Adrenal gland (tissue), 19 donors: ENCODE measurements at places on chromosomes 1 and 21.

DNA sequence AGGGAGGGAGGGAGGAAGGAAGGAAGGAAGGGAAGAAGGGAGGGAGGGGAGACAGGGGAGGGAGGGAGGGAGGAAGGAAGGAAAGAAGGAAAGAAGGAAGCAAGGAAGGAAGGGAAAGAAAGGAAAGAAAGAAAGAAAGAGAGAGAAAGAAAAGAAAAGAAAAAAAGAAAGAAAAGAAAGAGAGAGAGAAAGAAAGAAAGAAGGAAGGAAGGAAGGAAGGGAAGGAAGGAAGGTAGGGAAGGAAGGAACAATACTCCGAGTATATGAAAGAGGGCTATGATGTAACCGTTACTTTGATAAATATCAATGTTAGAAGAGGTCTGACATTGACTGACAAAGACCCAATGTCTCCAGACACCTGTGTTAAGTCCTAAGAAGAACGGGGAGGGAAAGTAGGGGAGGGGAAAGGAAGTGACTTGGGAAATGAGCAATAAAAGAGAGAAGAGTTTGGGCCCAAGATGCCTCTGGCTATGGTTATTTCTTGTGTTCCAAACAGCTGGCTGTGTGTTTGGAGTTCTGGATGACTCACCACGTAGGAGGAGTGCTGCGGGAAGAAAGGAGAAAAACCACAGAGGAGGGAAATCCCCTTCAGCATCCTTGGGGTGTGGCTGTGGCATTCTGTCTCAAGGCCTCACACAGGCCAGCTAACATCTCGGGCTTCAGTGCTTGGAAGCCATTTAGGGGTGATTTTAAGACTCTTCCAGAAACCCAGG lies 37.0 kb upstream of the RXRG start:
- peak; percentile 21 for DNase-seq

DNA sequence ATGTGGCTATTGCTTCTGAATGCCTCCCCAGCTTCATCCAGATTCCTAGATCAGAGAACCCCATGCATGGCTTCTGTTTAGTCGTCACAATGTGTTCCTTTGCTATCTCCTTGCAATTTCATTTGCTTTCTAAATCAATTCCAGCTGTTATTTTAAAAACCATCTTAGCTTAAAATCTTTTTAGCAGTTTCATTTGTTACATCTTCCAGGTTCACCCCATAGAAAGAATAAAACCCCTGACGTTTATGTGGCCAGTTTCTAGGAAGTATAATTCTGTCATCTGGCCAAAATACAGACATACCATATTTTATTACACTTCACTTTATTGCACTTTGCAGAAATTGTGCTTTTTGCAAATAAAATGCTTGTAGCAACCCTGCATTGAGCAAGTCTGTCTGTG lies 278.4 kb downstream of the PTPRC start:
- DNase-seq = no peak

- DNase-seq = peak; percentile 84
Measured at GRCh38 chr1:167899253-167899681, 14.7 kb downstream of the ADCY10 start.

- DNase-seq = no peak
Measured at GRCh38 chr1:229146647-229147046, 124.3 kb upstream of the RAB4A start.

GRCh38 chr21:37139902-37140301 lies 66.8 kb downstream of the TTC3 start:
- no peak for DNase-seq

DNA sequence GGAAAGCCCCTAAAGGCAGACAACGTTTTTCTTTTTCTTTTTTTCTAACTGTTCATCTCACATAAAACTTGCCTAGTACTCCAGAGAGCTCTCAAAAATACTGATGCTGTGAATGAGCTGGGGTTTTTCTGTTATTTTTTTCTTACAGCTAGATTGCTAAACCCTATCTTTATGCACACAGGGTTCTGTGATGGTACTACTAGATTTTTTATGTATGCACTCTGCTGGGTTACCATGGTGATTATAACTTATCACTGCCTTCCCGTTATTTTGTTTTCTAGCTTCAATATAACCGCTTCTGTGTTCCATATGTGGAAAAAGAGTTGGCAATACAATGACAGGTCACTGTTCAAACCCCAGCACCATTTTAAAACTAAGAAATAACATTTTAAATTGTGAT lies 43.7 kb upstream of the KCNK1 start:
- no peak for DNase-seq

DNA sequence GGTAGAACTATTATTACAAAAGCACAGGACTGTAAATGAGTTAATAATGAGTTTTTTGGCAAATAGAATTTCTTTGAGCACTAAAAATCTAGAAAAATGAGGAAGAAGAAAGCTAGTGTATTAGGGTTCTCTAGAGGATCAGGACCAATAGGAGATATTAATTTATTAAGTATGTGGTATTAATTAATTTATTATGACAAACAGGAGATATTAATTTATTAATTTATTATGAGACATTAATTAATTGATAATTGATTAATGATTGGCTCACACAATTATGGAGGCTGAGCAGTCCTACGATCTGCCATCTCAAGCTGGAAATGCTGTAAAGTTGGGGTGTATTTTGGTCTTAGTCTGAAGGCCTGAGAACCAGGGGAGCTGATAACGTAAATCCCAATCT lies 31.2 kb downstream of the PLA2G4A start:
- DNase-seq = no peak

DNA sequence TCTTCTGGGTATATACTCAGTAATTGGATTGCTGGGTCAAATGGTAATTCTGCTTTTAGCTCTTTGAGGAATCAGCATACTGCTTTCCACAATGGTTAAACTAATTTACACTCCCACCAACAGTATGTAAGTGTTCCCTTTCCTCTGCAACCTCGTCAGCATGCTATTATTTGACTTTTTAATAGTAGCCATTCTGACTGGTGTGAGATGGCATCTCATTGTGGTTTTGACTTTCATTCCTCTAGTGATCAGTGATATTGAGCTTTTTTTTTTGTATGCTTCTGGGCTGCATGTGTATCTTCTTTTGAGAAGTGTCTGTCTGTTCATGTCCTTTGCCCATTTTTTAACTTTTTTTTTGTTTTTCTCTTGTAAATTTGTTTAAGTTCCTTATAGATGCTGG lies 279.4 kb downstream of the PTGER3 start:
- DNase-seq = no peak

DNA sequence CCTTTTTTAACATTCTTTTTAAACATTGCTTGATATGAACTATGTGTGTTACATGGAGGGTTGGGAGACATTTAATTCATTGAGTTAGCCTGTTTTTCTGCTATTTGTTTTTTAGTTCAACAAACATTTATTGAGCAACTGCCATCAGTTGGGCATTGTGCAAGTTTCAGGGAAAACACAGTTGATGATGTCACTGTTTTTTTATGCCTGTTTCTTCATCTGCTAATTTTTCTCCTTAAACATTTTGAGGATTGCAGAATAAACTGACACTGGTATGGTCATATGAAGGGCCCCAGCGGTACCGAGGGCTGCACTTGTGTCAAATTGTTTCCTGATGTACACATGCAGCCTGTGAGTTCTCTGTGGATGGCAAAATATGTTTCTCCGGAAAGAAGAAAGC lies 253.0 kb downstream of the FGGY start:
- peak; percentile 61 for DNase-seq

GRCh38 chr1:232377494-232377770 lies 252.5 kb downstream of the SIPA1L2 start:
- DNase-seq = peak; percentile 31

- no peak for DNase-seq
Measured at GRCh38 chr1:151238467-151238739, 16.1 kb upstream of the PSMD4 start.

DNA sequence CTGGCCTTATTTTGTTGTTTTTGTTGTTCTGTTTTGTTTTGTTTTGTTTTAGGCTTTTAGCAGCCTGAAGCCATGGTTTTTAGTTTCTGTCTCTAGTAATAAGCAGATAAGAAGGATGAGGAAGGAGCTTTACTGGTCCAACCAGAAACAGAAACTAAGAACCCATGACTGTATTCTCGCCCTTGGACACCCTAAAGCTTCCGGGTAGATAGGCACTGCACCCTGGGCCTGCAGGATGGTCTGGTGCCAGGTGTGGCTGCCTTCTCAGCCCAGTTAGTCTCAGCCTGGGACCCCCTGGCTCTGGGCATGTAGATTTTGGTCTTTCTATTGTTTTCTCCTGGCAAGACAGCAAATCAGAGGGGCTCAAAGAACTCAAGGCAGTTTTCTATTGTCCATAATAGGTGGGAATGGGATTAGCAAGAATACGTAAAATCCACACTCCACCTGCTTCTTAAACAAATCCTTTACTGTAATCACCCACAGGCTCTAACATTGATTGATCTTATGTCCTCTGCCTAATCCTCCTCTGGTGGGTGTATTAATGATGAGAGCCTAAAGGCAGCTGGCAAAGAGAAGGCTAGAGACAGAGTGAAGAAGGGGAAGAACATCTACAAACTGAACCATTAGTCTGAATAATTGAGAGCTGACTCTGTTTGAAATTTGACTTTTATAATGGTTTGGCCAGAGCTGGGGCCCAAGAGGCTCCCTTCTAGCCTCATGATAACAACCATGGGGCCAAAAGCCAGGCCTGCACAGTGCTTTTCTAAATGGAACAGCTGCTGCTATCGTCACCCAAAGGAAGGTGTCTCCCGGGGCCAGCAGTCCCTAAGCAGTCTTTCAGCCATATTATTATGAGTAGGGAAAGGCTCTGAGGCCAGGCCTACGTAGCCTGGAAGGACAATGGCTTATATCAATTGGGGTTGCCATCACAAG lies 106.8 kb upstream of the ATP1A1 start:
- no peak for DNase-seq

DNA sequence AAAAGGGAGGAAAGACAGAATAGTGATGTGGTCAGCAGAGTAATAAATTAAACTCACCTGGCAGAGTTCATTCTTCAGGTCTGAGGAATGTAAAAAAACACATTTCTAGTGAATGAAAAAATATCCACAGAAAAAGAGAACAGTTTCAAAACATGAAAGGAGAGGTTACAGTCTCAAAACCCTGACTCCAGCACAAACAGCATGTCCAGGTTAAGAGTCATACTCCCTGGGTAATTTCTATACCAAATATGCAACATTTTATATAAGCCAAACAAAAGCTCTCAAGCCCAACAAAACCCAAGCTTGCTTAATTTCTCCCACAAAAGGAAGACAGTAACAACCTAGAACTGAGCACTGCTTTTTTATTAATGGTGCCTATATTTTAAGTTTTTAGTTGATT lies 173.0 kb downstream of the NTMT2 start:
- DNase-seq = no peak

GRCh38 chr1:231278100-231278790 lies 37.2 kb downstream of the GNPAT start:
- DNase-seq = peak; percentile 14

GRCh38 chr1:90850181-90850897 lies 133.2 kb upstream of the BARHL2 start:
- peak; percentile 47 for DNase-seq

GRCh38 chr1:65434255-65434654 lies 13.8 kb downstream of the LEPR start:
- no peak for DNase-seq
